ENCODE measurements at places on chromosomes 13 and 19.

DNA sequence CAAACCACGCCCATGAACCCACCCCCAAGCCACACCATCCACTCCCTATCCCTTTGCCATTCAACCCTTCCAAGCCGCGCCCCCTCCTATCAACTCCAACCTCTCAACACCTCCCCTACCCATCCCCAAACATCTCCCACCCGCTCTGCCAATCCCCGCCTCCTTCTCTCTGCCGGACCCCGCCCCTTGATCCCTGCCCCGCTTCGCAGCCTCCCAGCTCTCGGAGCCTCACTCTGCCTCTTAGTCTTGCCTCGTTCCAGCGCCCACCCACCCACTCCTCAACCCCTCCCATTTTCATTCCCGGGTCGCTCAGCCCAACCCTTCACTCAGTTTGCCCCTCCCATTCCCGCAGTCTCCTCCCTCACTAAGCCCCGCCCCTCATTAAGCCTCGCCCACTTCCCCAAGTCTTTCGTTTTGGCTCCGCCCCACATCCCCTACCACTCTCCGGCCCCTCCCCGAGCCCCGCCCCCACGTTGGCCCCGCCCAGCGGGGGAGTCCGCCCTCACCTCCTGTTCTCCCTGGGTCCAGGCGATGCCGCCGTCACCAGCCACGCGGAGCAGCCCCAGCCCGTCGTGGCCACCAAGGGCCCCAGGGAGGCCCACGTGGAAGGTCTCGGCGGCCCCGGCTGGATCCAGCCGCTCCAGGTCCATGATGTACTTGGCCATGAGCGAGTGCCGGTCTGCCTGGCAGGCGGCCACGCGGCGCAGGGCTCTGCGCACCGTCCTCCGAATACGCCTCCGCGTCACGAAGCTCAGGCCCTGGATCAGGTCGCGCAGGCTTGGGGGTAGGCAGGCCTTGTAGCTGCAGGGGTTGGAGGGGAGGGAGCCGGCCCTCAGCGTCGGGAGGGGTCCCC is 5.7 kb downstream of the JAK3 start:
- peak; percentile 67 for DNase-seq

GRCh38 chr19:17765069-17765618 is 13.9 kb downstream of the FCHO1 start:
- DNase-seq: no peak

- DNase-seq: no peak
Measured at GRCh38 chr13:57640607-57641006, 9.1 kb downstream of the PCDH17 start.

GRCh38 chr19:15251749-15252397 is 19.6 kb upstream of the EPHX3 start:
- DNase-seq: no peak

GRCh38 chr13:50690006-50690405 is 153.5 kb downstream of the DLEU7 start:
- no peak for DNase-seq

Measured in stimulated activated CD4-positive, alpha-beta T cell treated with anti-CD3 and anti-CD28 coated beads, Interleukin-4, amount 100 ng/mL, for 24 hours (primary cell).